EL (cell line): ENCODE measurements at places on chromosomes 5 and 9.

- no peak for DNase-seq
Measured at GRCh38 chr5:132475497-132475882, 15.1 kb downstream of the IRF1 start.

GRCh38 chr5:77354454-77354853 lies 137.7 kb downstream of the WDR41 start:
- DNase-seq: no peak

- DNase-seq: no peak
Measured at GRCh38 chr5:128196791-128197190, 113.2 kb downstream of the SLC12A2 start.

- peak; percentile 20 for DNase-seq
Measured at GRCh38 chr9:100150214-100150613, 51.2 kb downstream of the INVS start.

DNA sequence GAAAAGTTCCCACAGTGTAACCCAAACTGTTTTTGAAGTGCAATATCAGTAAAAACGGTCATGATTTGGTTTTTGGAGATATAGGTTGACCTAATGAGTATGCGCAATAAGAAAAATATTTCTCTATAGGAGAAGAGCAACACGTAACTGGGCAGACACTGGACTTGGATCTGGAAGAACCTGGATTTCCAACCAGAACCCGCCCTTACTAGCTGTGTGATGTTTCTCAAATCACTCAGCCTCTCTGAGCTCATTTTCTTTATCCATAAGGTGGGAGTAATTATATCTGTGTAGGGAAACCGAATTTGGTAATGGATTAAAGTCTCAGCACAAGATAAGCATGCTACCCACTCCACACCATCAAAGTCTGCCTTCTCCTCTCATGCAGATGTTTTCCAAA lies 169.1 kb downstream of the COL23A1 start:
- no peak for DNase-seq

- peak; percentile 80 for DNase-seq
Measured at GRCh38 chr9:108473209-108474112, 382.3 kb downstream of the ACTL7B start.
